Epithelial cell of prostate (primary cell): ENCODE measurements at places on chromosomes 7 and 10.

DNA sequence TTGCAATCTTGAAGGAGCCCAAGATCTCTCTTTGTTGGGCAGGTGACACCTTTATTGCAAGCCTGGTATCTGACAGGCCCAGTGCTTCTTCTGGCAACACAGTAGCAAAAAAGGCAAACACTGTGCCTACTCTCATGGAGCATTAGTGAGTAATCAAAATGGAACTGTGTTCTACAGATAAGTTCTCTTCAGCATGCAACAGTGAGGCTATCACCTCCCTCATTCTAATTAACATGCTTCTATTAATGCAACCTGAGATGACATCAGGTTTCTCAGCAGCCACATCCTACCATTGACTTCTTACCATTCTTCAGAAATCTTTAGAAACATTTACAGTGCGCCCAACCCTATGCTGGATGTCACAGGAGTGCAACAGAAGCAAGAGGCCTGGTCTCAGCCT is 77.9 kb upstream of the KCNMA1 start:
- DNase-seq = no peak

GRCh38 chr7:5704534-5704922 is 76.9 kb downstream of the RNF216 start:
- DNase-seq = no peak

- no peak for DNase-seq
Measured at GRCh38 chr7:131338173-131338572, 10.5 kb downstream of the MKLN1 start.

GRCh38 chr10:30215623-30216022 is 133.5 kb downstream of the MTPAP start:
- DNase-seq = no peak

DNA sequence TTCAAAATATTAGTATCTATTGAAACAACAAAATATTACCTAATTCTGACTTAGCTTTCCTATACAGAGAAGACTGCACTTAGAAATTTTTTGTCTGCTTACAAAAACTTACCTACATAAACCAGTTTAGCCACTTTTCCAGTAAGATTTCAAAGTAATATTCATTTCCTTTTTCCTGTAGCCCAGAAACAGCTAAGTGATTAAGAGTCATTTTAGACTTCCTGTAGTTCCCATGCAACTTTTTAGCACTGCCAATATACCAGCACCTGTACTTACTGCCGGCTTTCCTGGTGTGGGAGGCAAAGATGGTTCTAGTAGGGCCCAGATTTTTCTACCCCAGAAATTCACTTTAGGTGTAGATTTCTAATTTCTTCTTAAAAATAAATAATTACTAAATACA is 21.8 kb downstream of the NT5C2 start:
- DNase-seq = no peak

- DNase-seq = no peak
Measured at GRCh38 chr7:149883452-149883861, 9.7 kb downstream of the ATP6V0E2 start.

DNA sequence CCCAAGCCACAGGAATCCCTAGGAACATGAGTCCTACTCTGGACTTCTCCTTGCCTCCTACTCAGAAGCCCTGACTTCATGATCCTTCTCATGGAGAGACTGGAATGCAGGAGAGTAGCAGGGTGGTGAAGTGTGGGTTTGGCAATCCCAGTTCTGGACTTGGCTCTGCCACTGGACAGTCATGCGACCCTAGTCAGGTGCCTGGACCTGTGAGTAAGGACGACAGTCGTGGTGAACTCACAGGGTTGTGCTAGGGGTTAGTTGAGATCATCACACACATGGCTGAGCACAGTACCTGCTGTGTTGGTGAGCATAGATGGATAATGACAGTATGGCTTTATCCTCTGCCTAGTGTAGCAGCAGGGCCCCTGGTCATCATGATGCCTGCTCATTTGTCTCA is 117.9 kb downstream of the LRRC18 start:
- DNase-seq = peak; percentile 8

DNA sequence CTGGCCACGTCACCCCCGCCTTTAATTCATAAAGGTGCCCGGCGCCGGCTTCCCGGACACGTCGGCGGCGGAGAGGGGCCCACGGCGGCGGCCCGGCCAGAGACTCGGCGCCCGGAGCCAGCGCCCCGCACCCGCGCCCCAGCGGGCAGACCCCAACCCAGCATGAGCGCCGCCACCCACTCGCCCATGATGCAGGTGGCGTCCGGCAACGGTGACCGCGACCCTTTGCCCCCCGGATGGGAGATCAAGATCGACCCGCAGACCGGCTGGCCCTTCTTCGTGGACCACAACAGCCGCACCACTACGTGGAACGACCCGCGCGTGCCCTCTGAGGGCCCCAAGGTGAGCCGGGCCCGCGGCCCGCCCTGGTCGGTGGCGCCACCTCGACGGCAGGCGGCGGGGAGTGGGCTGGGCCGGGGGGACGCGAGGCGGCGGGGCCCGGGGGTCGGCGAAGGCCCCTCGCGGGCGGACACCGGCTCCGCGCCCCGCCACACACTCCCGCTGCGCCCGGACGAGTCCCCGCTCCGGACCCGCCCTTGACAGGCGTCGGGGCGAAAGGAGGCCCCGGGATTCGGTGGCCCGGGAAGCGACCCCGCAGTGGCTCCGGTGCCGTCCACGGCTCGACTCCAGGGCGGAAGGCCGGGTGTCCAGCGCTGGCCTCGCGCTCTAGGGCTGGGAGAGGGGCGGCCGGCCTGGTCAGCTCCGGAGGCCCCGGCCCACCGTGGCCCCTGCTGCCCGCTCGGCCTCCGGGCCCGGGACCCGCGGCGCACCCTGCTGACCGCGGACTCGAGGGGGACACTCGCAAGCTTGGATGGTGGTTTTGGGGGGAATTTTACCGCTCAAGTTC is 557 bp downstream of the BAG3 start:
- DNase-seq = no peak

DNA sequence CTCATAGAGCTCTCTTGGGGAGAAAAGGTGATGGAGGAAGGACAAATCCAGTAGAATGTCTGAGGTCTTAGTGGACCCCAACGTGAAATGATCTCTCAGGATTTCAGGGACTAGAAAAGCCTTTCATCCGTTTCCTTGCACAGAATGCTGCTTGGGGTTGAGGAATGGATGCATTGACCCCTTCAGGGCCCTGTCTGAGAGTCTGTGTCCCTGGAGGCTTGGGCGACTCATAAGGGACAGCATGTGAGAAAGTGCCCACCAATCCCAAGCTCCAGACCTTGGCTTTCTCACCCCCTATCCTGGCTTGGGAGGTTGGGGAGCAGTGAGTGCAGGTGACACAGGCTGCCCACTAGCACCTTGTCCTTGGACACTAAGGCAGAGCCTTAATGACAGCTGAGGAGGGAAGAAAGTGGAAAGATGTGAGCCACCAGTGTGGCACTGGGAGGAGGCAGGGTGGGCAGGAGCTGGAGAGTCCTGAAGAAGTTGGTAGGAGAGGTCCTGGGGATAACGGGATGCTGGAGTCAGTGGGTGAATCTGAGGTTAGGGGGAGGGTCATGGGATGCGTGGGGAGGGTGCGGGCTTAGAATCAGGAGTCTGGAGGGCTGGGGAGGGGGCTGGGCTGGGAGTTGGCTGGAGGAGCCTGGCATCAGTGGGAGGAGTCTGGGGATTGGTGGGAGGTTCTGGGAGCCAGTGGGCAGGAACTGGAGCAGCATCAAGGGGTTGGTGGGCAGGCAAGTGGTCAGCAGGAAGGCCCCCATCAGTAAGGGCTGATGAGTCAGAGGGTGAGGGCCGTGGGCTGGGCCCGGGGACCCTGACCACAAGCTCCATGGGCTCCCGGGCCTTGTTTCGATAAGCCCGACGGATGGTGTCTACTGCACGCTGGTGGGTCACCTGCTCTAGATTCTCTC is 8.6 kb downstream of the LZTS2 start:
- no peak for DNase-seq

- DNase-seq = no peak
Measured at GRCh38 chr10:121696854-121697253, 98.6 kb upstream of the FGFR2 start.

GRCh38 chr10:92699518-92700381 is 10.0 kb downstream of the HHEX start:
- DNase-seq = no peak

DNA sequence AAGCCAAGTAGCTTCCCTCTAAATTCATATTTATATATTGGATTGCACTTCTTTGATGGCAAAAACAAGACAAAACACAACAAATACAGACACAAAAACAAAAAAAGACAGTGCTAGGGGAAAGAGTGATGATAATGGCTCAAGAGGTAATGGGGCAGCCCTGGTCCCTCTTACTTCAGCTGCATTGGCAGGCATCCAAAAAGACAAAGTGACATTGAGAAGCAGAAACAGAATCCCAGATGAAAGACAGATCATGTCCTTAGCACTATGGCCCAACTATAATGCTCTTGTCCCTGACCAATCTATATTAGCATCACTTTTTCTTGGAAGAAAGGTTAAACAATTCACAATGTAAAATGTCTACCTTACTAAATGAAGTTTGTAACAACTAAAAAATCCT is 76.2 kb downstream of the GPR85 start:
- no peak for DNase-seq

- no peak for DNase-seq
Measured at GRCh38 chr10:10878963-10879362, 138.7 kb upstream of the CELF2 start.

- no peak for DNase-seq
Measured at GRCh38 chr10:13402021-13402420, 53.9 kb upstream of the SEPHS1 start.
